ENCODE measurements at places on chromosomes 11 and 22.

GRCh38 chr11:31442086-31442485, 67.3 kb downstream of the IMMP1L start:
- DNase-seq = peak; percentile 61

DNA sequence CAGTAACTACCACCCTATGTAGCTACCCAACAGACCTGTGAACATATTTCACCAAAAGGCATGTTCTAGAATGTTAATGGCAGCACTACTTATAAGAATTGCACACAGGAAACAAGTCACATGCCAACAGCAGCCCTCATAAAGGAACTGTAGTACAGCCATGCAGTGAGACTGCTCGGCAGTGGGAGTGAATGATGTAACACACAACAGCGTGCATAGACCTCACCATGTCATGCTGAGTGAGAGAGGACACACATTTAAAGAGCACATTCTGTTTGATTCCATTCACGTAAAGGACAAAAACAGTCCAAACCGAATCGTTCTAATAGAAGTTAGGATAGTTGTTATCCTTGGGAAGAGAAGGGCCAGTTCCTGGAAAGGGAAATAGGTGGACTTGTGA, 27.2 kb upstream of the KIRREL3 start:
- no peak for DNase-seq

- DNase-seq = peak; percentile 44
Measured at GRCh38 chr11:116454020-116454645, 318.7 kb downstream of the BUD13 start.

DNA sequence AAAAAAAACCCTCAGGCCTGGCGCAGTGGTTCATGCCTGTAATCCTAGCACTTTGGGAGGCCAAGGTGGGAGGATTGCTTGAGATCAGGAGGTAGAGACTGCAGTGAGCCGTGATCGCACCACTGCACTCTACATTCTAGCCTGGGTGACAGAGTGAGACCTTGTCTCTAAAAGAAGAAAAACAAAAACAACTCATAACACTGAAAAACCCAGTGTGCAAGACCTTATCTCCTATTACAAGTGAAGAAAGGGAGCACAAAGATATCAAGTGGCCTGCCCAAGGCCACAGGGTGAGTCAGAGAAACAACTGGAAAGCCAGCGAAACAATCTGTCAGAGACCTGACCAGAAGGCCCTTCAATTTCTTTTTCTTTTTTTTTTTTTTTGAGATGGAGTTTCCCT, 2.5 kb downstream of the TXN2 start:
- no peak for DNase-seq

DNA sequence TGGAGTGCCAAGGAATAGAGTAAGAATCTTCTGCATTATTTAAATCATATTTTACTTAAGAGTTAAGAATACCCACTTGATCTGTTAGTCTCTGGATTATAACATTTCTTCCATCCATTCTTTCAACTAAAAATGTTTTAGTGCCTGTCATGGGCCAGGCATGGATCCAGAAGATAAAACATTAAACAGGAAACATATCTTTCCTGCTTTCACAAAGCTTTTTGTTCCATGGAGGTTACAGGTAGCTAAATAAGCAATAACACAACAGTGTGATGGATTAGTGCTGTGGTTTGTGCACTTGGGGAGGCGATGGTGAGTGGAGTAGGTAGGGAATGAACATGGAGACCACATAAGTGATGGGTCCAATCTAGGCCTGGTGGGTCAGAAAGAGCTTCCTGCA, 258.5 kb downstream of the DDX10 start:
- no peak for DNase-seq

DNA sequence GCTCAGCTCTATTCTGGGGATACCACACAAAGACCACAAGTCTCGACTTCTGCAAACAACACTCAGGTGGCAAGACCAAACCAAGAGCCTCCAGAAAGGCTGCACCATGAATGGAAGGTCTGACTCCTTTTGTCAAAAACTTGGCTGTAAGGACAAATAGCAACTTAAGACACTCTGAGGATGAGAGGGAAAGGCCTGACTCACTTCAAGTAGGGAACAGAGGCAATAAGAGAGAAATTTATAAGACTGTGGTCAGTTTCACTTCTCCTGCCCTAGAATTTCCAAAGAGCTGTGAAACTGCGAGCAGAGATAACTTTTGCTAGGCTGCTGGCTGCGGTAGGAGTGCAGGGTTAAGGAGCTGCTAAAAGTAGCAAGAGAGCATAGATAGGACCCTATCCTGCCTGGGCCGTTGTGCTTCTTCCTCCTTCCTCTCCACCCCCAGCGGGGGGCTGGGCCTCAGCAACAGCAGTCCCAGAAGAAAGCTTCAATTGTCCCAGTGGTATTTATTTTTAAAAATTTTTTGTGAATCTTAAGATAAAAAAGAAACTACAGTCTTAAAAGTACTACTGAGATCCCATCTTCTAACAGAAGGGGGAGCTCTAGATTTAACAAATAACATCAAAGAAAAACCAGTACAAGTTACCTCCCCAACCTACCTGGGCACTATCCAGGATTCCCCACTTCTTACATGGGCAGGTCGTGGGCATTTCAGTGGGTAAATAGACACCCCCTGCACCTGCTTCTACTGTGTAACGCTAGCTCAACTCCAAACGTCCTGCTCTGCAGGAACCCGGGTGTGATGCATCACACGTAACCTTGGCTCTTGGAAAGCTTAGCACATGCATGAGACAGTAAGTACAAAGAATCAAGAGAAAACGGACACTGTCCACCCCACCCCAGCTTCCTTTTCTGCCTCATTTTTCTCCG, 66.4 kb downstream of the SGSM3 start:
- DNase-seq = peak; percentile 59

DNA sequence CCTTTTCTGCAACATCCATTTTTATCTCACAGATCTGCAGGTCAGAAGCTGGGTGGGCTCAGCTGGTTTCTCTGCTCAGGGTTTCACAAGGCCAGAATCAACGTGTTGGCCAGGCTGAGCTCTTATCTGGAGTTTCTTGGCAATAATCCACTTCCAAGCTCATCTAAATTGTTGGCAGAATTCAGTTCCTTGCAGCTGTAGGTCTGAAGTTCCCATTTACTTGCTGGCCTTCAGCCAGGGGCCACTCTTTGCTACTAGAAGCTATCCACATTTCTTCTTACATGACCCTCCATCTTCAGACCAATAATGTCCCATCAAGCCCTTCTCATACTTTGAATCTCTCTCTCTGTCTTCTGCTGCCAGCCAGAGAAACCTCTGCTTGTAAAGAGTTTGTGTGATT, 103.5 kb downstream of the WNT11 start:
- DNase-seq = no peak

GRCh38 chr11:13119361-13119760, 110.2 kb downstream of the RASSF10 start:
- DNase-seq = no peak

GRCh38 chr11:86050196-86050709, 18.6 kb downstream of the PICALM start:
- DNase-seq = no peak

DNA sequence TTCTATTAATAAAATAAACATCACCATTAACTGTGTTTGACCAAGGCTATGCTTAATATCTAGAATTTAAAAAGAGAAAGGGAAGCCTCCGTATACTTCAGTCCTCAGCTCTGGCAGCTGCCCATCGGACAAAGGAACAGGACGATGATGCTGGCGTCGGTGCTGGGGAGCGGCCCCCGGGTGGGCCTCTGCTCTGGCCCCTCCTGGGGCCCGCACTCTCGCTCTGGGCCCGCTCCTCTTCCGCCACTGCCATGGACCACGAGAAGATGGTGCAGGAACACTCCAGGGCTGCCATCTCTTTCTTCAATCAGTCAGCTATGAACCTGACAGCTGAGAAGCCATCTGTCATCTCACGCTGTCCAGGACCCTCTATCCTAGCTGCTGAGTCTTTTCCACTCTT, 25.3 kb downstream of the PDHX start:
- DNase-seq = no peak

GRCh38 chr11:18248561-18248960, at the start of gene SAA2:
SAA2 (minus strand) TSS chr11:18248668; CDS start chr11:18248011, 657 bp downstream.
- no peak for DNase-seq

GRCh38 chr11:13008625-13009475, at the start of gene RASSF10:
RASSF10 (plus strand) TSS chr11:13009316; CDS start chr11:13009577, 261 bp downstream.
- DNase-seq = peak; percentile 86

- DNase-seq = no peak
Measured at GRCh38 chr11:70883973-70884623, 368.3 kb downstream of the SHANK2 start.

DNA sequence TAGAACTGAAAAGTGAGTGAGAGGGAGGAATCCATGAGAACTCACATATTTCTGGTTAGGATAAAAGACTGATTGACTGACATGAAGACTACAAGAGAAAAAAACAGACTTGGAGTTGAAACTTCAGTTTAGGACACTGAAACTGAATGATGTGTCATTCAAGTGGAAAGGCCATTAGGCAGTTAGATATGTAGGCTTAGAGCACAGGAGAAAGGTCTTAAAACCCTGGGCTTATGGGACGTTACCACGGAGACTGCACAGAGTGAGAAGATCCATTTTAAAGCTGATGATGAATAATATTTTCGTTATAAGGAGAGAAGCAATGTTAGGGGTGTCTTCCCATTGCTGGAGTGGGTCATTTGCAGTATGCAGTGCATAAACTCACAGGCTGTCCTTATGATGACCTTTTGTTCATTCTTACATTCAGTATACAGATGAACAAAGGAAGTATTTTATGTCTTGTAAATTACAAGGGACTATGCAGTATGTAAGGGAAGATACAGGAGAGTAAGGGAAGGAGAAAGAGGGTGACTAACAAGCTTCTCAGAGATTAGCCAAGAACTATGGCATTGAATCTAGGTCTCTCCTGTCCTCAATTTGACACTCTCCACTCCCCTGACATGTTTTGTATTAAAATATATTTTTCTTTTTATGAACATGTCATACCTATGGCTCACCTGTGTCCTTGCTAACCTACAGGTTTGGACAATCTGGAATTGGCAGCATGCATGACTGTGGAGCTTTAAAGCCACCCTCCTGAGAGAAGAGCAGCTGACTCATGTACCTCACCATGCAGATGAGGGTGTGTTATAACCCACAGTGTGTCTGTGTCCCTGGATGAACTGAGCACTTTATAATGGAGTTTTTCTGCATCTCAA, 63.7 kb downstream of the MAML2 start:
- DNase-seq = no peak

DNA sequence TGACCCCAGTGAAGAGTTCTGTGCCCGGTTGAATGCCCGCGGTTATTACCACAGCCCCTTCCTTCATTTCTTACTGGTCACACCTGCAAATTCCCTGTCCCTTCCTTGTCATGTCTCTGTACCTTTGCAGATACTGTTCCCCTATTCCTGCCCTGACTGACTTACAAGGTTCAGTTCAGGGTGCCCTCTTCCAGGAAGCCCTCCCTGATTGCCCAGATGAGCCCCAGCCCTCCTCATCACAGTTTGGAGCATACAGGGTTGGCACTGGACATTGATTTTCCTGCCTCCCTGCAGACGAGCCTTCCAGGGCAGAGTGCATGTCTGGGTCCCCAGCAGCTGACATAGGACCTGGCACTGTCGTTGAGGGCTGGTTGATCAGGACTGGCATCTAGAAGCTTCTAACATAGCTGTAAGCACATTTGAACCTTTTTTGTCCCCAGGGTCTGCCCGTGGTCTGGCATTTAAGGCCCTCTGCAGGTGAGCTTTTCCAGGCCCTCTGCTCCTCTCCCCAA, 70.4 kb upstream of the SHISAL1 start:
- DNase-seq = no peak

GRCh38 chr22:46287873-46288751, 8.6 kb upstream of the GTSE1 start:
- no peak for DNase-seq

GRCh38 chr11:74460481-74461154, 6.7 kb downstream of the KCNE3 start:
- no peak for DNase-seq

DNA sequence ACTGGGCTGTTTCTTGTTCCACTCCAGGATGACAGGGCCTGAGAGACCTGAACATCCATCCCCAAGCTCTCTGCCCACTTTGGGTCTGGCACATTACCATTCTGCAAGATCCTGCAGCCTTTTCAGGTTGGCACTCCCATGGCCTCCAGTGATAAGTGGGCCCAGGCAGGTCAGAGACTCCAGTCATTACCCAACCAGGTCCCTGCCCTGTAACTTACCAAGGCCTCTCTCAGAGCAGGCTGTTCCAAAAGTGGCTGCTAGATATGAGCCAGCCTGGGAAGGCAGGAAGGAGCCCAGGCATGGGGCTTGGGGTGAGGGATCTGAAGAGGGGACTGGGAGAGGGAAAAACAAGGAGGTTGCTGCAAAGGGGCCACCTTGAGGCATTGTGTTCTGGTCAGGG, 35.9 kb downstream of the KCNQ1OT1 start:
- DNase-seq = no peak

- DNase-seq = no peak
Measured at GRCh38 chr11:44718612-44719390, 8.0 kb upstream of the TSPAN18 start.

GRCh38 chr11:10122326-10123197, 171.5 kb downstream of the SBF2 start:
- peak; percentile 28 for DNase-seq

DNA sequence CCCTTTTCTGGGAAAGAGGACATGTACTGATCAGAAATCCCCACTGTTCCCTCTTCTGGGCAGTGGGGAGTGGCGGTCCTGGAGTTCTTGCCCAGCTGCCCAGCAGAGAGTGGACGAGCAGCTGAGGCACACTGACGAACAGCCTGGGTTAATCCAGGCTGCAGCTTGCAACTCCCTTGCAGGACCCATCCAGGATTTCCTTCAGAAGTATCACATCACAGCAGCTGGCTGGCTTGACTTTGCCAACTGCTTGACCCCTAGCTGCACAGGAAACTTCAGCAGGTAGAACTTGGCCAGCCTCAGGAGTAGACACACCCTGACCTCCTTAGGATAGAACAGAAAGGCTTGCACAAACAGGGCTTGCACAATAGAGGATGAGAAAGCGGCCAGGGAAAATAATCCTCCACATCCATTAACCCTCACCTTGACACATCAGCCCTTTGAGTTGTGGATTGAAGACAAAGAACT, 27.9 kb upstream of the FZD4 start:
- DNase-seq = no peak

GRCh38 chr11:99015634-99016454, 4.9 kb upstream of the CNTN5 start:
- DNase-seq = peak; percentile 25

DNA sequence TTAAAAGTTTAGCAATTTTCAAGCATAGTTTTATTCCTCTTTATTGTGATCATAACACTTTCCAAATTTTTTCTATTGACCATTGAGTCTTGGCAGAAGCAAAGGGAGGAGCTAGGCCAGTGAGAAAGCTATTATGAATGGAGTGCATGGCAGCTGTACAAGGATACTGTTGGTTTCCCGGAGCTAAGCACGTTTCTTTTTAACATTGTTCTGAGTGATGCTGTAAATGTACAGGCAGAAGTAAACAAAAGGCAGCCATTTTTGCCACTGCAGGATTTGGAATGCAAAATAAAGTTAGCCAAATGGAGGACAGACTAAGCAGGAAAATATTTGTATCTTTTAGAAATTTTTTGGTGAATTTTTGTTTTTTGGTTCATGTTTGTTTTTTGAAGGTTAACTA, 16.2 kb downstream of the CBL start:
- DNase-seq = peak; percentile 37

- DNase-seq = peak; percentile 82
Measured at GRCh38 chr11:27720277-27720830, 20.1 kb upstream of the BDNF start.

- no peak for DNase-seq
Measured at GRCh38 chr22:45318558-45319323, 9.0 kb downstream of the FAM118A start.
